ENCODE measurements at places on chromosomes 6 and 20. TPM values are rescaled to one million over a fixed set of nuclear protein-coding genes. Genes with fewer than 3 reads are reported as not detected.

- no peaks in the 10 kb centered on the region for H3K4me1 ChIP-seq
- H3K4me3 ChIP-seq, result no peak overlapping the region
- H3K27me3 ChIP-seq, result peaks cover 40% of the 10 kb centered on the region
- no peaks in the 10 kb centered on the region for H3K36me3 ChIP-seq
- no peak overlapping the region for H3K27ac ChIP-seq
Observed at GRCh38 chr20:37463726-37464494, 57.1 kb upstream of the NNAT start.

GRCh38 chr6:21710908-21711627 is 117.5 kb downstream of the SOX4 start:
- H3K4me1 ChIP-seq, result no peaks in the 10 kb centered on the region
- no peak for DNase-seq
- no peaks in the 10 kb centered on the region for H3K27me3 ChIP-seq
- no peaks in the 10 kb centered on the region for H3K36me3 ChIP-seq

GRCh38 chr20:44909872-44910689 is at the start of gene PABPC1L:
PABPC1L (plus strand) TSS chr20:44910060; CDS start chr20:44910144, 84 bp downstream.
- H3K4me3 ChIP-seq, result peak within 1 kb of the TSS; percentile 79
- H3K4me1 ChIP-seq, result peaks cover 6% of the 10 kb centered on the region
- no peaks in the 10 kb centered on the region for H3K27me3 ChIP-seq
- peaks cover 11% of the 10 kb centered on the region for H3K36me3 ChIP-seq
- H3K27ac ChIP-seq, result peak within 1 kb of the TSS; percentile 10

DLK2 gene
- 31.6 TPM for polyA plus RNA-seq

GRCh38 chr20:25030649-25031207 is 27.2 kb downstream of the ACSS1 start:
- H3K27me3 ChIP-seq, result peaks cover 8% of the 10 kb centered on the region
- no peak for DNase-seq
- no peak overlapping the region for H3K27ac ChIP-seq
- no peaks in the 10 kb centered on the region for H3K36me3 ChIP-seq
- H3K4me3 ChIP-seq, result no peak overlapping the region
- peaks cover 6% of the 10 kb centered on the region for H3K4me1 ChIP-seq

GRCh38 chr6:125544819-125545218 is 204.6 kb upstream of the HEY2 start:
- no peak overlapping the region for H3K4me3 ChIP-seq
- peaks cover 4% of the 10 kb centered on the region for H3K27me3 ChIP-seq
- DNase-seq, result no peak
- H3K4me1 ChIP-seq, result no peaks in the 10 kb centered on the region
- no peak overlapping the region for H3K27ac ChIP-seq
- no peaks in the 10 kb centered on the region for H3K36me3 ChIP-seq

- H3K27ac ChIP-seq, result no peak overlapping the region
- H3K27me3 ChIP-seq, result no peaks in the 10 kb centered on the region
- no peak for DNase-seq
- no peaks in the 10 kb centered on the region for H3K4me1 ChIP-seq
Observed at GRCh38 chr6:142235272-142235671, 66.5 kb upstream of the ADGRG6 start.

DACT2 gene
- 0.19 TPM for polyA plus RNA-seq

DNA sequence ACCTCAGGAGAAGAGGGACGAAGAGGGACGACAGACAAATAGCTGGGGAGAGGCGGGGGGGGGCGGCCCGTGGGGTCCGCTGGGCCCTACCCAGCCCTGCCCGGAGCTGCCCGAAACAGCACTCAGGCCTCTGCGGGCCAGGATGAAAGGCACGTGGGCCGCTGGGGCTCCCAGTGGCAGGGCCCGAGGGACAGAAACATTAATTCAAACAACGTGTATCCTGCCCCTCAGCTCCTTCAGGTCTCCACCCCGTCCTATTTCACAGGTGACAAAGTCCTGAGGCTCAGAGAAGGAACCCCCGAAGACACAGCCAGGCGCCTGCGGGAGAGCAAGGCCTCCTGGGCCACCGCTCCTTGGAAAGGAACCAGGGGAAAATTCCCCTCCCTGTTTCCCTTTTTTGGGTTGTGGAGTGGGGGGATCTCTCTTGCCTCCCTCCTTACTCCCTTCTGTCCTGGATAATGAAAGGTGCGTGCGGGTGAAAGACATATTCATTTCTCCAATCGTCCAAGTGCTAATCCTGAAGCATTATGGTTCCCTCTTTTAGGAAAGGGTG is 93.3 kb downstream of the RNASET2 start:
- no peaks in the 10 kb centered on the region for H3K4me1 ChIP-seq
- H3K36me3 ChIP-seq, result no peaks in the 10 kb centered on the region
- no peak overlapping the region for H3K4me3 ChIP-seq
- no peak for DNase-seq

GRCh38 chr20:30502670-30503069 is 754.8 kb upstream of the DEFB115 start:
- H3K4me1 ChIP-seq, result no peaks in the 10 kb centered on the region
- H3K36me3 ChIP-seq, result no peaks in the 10 kb centered on the region
- no peak for DNase-seq
- H3K4me3 ChIP-seq, result no peak overlapping the region
- H3K27me3 ChIP-seq, result no peaks in the 10 kb centered on the region

DNA sequence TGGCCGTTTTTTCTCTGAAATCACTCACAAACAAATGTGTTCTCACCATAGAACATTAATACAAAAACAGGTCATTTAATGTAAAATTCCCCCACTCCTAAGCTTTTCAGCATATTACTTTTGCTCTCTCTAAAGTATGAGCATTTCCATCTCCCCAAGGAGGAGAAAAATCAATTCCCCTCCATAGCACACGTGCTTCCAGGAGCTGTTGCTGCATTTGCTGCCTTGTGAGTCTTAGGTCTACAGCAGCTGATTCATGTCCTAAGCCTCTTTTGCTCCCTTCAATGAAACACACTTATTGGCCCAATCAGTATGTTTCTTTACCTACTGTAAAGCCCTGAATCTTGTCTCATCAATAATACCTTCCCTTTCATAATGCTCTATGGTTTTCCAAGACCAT is 6.4 kb upstream of the COL9A1 start:
- H3K4me1 ChIP-seq, result no peaks in the 10 kb centered on the region
- no peak overlapping the region for H3K4me3 ChIP-seq
- no peak for DNase-seq

GRCh38 chr6:55895972-55896730 is 20.8 kb upstream of the BMP5 start:
- no peak for DNase-seq
- H3K4me1 ChIP-seq, result no peaks in the 10 kb centered on the region
- no peaks in the 10 kb centered on the region for H3K27me3 ChIP-seq
- H3K36me3 ChIP-seq, result no peaks in the 10 kb centered on the region
- H3K4me3 ChIP-seq, result no peak overlapping the region
- no peak overlapping the region for H3K27ac ChIP-seq

GRCh38 chr6:30716879-30717128 is 277 bp downstream of the MDC1 start:
- H3K4me3 ChIP-seq, result peak overlapping the region; percentile 74
- H3K36me3 ChIP-seq, result peaks cover 18% of the 10 kb centered on the region
- peaks cover 26% of the 10 kb centered on the region for H3K4me1 ChIP-seq

- DNase-seq, result no peak
- peaks cover 33% of the 10 kb centered on the region for H3K4me1 ChIP-seq
- peak overlapping the region; percentile 62 for H3K4me3 ChIP-seq
- peak overlapping the region; percentile 73 for H3K27ac ChIP-seq
- no peaks in the 10 kb centered on the region for H3K27me3 ChIP-seq
Observed at GRCh38 chr20:44959638-44960102, 527 bp downstream of the TOMM34 start.

DNA sequence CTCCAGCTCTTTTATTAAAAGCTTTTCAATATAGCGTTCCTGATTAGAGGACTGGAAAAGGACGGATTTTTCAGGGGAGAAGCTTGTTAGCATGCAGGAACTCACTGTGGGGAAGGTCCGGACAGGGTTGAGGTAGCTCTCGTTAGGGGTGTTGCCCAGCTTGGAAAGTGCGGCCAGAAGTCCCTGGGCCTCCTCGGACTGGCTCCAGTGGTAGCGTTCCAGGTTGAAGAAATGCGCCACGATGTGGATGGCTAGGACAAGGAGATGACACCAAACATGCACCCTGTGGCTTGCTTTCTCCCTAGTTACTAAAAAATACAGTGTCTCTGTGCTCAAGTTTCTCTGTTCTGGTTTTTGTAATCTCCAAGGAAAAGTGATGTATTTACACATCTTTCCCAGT is 12.5 kb downstream of the NOX3 start:
- H3K27me3 ChIP-seq, result no peaks in the 10 kb centered on the region
- no peak for DNase-seq
- no peak overlapping the region for H3K27ac ChIP-seq
- H3K4me1 ChIP-seq, result no peaks in the 10 kb centered on the region
- H3K36me3 ChIP-seq, result no peaks in the 10 kb centered on the region

TMX4 gene
- 4.7 TPM for polyA plus RNA-seq

GRCh38 chr6:33205191-33206026 is 954 bp downstream of the HSD17B8 start:
- H3K27me3 ChIP-seq, result no peaks in the 10 kb centered on the region
- peaks cover 45% of the 10 kb centered on the region for H3K4me1 ChIP-seq
- DNase-seq, result peak; percentile 76
- peaks cover 35% of the 10 kb centered on the region for H3K36me3 ChIP-seq
- H3K27ac ChIP-seq, result peak overlapping the region; percentile 88

GRCh38 chr6:10303608-10304506 is 111.0 kb downstream of the TFAP2A start:
- H3K4me3 ChIP-seq, result no peak overlapping the region
- H3K27me3 ChIP-seq, result no peaks in the 10 kb centered on the region
- H3K36me3 ChIP-seq, result no peaks in the 10 kb centered on the region
- no peak overlapping the region for H3K27ac ChIP-seq

DNA sequence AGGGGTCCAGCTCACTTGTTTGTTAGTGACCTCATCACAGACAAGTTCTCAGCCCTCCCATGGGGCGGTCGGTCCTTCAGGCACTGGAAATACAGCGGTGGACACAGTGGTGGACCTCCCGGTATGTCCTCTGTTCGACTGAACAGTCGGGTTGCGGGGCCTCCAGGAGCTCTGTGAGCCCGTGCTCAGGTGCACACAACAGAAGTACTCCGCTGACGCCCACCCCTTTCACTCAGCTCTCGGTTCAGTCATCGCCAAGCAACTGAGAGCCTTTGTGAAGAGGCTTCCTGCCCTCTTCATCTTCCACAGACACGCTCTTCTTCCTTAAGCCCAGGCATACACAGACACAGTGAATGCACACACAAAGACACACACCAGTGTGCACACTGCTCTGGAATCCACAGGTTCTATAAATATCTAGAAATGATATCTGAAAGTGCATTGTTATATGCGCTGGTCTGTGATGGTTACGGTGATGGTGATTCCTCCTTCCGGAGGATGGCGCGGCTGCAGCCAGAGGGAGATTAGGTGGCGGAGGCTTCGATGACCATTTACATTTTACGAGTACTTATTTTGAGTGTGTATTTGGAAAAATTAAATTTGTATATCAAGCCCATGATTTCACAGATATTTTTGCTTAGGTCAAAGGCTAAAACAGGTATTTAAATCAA is 46.8 kb upstream of the BHLHE23 start:
- peaks cover 7% of the 10 kb centered on the region for H3K27me3 ChIP-seq
- no peak for DNase-seq
- no peaks in the 10 kb centered on the region for H3K4me1 ChIP-seq
- H3K36me3 ChIP-seq, result no peaks in the 10 kb centered on the region

- H3K4me1 ChIP-seq, result peaks cover 12% of the 10 kb centered on the region
- no peak overlapping the region for H3K4me3 ChIP-seq
- H3K27me3 ChIP-seq, result no peaks in the 10 kb centered on the region
- no peak overlapping the region for H3K27ac ChIP-seq
Observed at GRCh38 chr20:17836303-17836861, 132.2 kb downstream of the SNX5 start.

DNA sequence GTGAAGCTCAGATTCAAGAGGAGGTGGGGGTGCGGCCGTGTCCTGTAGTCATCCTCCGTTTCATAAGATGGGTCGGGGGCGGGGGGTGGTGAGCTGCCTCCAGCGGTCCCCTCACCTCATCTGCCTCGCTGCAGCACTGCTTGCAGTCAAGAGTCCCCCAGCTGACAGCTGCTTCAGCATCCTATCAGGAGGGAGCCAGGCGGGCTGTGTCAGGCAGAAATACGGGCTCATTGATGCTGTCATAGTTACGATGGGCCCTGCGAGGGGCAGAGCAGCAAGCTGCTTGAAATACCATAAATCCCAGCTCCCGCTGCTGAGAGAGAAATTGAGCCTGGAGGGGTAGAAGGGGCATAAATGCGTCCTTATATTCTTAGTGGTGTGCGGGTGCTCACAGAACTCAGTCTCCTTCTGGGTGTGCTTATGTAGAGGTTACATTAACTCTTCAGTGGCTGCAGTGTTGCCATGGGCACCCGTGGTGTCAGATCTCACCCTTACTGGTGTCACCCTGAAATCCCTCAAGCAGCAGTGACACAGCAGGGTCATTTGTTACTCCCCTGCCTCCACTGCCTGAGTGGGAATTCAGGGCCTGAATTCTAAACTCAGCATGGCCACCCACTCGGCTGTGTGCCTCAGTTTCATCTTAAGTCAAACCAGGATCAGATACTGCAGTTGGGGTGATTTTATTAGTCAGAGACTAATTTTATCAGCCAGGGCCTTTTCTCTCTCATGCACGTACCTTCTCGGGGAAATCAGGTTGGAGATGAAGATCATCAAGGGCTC is 21.8 kb downstream of the CCDC167 start:
- H3K4me3 ChIP-seq, result no peak overlapping the region
- no peak overlapping the region for H3K27ac ChIP-seq
- peaks cover 42% of the 10 kb centered on the region for H3K36me3 ChIP-seq
- H3K4me1 ChIP-seq, result peaks cover 12% of the 10 kb centered on the region
- DNase-seq, result no peak

DNA sequence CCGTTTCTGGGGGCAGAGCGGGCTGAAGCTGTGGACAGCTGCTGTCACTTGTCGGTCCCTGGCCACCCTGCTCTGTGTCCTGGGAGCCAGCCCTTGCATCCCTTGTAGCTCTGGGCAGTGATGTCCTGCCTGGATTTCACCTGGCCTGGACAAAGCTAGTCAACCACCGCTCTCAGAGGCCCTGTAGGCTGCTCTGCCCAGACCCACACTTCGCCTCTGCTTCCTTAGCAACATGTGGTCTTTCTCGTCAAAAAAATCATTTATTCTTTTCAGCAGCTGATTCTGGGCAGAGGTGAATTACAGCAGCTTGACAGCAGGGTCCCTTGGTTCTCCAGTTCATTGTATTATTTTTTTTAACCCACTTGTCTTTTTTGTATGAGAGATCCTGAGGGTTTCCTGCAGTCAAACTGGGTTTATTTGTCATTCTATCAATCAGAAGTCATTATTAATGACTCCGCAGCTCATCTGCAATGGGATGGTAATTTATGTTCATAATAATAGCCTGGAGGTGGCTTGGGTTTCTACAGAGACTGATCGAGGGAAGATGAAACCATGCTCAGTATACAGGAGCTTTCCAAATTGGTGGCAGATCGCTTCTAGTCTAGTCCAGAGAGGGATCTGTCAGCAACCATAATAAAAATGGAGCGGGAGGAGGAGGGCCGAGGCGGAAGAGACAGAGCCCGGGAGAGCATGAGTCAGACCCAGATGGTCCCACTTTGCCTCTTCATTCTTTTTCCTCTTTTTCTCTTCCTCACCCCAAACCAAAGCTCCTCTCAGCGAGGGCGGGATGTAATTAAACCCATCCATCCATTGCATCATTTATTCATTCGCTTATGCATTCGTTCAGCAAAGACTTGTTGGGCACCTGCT is 22.4 kb downstream of the EDN3 start:
- no peak for DNase-seq
- no peaks in the 10 kb centered on the region for H3K27me3 ChIP-seq
- no peaks in the 10 kb centered on the region for H3K36me3 ChIP-seq

All from keratinocyte (primary cell).